ENCODE measurements at places on chromosomes 2 and 18.

DNA sequence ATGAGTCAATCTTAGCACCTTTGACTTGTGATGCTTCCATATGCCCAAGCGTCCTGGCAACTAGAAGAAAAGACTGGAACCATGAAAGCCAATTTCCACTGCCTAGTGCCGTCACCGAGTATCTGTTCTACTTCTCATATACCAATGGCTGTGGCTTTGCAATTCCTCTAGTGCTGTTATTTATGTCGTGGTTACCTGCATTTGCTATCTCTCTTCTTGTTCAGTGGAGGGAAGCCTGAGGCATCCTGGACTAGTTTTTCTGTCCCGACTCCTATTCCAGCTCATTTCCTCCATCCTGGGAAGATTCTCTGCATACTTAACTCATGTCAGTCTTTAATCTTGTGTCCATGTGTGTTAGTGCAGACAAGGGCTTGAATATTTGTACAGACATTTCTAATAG is 117.9 kb downstream of the FEZ2 start:
- no peak for DNase-seq

DNA sequence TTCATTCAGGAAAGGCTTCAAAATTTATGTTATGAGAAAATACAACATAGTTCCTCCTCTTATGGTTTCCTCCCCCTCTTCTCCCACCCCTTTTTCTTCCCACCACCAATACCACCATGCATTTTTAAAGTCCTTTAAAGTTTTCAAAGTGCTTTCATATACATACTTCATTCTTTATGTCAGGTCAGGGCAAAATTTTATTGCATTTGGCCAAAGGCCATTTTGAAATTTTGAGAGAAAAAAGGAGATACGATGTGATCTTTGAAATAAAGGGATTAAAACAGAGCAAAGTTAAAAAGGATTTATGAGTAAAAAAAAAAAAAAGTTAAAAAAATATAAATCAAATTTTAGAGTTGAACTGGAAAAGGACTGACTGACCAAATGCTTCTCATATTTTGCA is 792.5 kb upstream of the FANCL start:
- DNase-seq: no peak

- DNase-seq: no peak
Observed at GRCh38 chr18:33673689-33674088, 95.7 kb downstream of the ASXL3 start.

DNA sequence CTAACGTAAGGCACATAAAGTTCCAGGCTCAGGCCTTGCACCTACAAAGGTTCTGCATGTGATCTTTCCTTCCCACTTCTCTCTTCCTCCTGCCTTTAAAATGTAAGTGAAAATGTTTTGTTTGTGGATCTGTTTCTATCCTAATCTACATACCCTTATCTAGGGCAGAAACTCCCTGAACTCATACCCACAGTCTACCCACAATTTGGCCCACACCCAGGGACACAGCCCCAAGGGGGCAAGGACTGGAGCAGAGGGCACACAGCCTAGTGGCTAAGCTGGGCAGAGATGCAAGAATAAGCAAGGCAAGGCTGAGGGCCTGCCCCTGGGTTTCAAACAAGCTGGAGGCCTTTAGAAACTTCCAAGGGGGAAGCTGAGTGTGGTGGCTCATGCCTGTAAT is 71.0 kb downstream of the HS1BP3 start:
- no peak for DNase-seq

DNA sequence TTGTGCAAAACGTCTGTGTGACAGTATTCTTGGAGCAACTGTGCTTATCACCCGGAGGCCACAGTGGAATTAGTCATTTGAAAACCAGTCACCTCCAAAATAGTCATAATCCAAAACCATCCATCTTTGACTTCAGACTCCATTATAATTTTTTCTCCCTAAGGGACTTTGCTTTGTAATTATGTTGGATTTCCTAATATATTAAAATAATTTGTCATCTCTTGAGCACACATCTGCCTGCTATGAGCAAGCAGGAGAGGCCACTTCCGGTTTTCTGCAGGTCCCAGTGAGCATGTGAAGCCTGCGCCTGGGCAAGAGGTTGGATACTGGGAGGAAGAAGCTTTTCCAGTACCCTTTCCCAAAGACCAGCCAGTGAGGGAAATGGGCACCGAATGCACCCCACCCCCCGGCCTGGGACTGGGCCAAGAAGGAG is 57.7 kb downstream of the ODC1 start:
- no peak for DNase-seq

- no peak for DNase-seq
Observed at GRCh38 chr2:215567504-215567903, 131.6 kb upstream of the FN1 start.

Data from activated T-cell treated with anti-CD3 and anti-CD28 coated beads for 4 hours (primary cell).